ENCODE measurements at places on chromosomes 7 and 10.
A peak's percentile ranks its signal among the peaks of the same experiment; 100 is the strongest.

- no peak for DNase-seq
These were observed 38.9 kb downstream of the TCF7L2 start for GRCh38 chr10:112988839-112989406.

DNA sequence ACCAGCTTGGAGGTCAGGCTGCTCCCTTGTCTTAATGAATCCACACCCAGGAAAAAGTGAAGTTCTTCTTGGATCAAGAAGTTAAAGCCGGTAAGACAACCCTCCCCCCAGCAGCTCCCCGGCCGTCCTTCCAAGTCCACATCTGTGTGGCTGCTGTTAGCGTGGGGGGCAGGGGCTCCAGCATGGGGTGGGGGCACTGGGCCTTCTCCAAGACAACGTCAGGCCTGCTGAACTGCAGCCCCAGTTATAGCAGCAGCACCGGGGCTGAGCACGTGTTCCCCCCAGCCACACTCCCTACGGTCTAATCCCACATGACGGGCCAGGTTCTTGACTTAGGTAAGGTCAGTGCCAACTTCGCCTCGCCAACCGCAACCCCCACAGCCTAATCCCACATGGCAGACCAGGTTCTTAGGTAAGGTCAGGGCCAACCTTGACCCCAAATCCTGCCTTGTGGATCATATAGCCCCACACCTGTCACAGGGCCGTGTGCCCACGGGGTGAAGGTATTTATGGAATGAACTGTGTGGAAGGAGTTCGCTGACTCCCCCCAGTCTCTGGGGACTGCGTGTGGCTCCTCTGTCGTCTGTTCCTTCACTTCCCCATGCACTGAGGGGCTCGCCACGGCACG, 30.4 kb upstream of the EN2 start:
- no peak for DNase-seq

- no peak for DNase-seq
These were observed 6.5 kb upstream of the ADCY1 start for GRCh38 chr7:45567713-45568112.

DNA sequence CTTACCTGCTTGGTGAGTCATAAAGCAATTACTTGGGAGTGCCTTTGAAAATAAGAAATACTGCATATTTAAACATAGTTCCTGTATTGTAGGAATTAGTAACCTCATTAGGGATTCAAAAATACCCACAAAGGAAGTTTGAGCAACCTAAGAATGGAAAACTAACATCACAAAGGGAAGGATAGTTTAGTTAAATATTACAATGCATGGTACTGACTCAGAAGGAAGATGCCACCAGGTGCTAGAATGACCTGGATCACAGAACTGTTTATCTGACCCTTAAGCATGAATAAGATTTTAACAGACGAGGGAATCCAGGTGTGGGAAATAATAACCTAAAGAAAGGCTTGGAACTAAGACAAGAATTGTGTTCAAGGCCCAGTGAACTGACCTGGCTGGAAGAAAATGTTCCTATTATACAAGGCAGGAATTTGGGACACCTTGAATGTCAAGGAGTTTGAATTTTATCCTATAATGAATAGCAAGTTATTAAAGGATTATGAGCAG, 106.4 kb downstream of the GSAP start:
- DNase-seq = no peak

GRCh38 chr7:1271046-1271445, 38.4 kb downstream of the UNCX start:
- DNase-seq = no peak

DNA sequence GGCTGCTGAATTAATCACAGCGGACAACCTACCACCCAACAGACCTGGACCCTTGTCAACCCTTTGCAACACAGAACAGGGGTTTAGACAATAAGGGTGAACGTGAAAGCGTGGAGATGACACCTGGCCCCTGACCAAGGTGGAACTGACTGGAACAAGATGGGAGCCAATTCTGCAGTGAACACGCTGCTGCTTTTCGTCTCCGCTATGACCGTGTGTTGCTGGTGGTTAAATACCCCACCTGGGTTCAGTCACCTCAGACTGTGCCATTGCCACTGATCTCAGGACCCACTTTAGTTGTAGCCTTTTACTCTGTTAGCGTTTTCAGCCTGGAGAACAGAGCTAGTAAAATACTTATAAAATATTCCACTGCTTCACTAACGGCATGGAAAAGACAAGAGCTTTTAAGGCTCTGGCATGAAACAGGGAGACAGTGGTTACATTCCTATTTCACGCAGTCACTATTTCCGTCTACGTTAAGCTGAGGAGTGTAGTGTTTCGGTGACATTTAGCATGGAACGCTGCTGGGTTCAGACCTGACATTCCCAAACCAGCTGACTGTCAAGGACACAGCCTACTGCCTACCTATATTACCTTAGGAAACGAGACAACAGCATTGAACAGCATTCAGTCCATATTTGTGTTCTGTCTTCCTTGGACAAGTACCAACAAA, 119.5 kb upstream of the PRSS1 start:
- DNase-seq = peak; percentile 17

DNA sequence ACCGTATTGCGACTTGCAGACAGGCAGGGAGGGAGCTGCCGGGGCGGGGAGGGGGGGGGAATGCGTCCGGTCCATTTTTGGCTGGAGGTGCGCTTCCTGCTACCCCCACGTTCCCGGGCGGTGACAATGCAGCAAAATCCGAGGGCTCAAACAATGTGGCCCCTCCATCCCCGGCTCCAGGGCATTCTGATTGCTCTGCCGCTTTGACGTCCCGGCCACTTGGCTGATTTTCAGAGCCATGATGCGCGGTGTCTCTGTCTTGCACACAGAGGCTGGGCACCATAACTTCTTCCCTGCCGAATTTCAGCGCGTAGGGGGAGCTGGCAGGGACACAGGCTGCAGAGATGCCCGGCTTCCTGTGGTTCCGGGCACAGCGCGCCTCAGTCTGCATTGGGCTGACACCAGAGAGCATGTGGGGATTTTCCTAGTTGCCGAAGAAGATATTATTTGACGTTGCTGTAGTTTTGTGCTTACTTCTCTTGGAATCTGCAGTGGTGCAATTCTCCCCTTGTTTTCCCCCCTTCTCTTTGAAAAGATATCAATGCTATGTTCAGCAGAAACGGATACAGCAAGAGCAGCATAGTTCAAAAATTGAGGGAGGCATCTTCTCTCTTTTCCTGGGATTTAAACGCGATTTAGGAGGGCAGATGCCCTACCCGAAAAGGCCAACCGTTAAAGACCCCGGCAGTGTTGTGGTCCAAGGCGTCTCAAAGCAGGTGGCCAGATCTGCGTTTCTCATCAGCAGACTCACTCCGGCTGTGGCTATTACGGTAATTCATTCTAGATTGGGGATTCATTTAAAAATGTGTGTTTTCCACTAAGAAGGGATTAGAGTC, 1.4 kb downstream of the HECW1 start:
- no peak for DNase-seq

DNA sequence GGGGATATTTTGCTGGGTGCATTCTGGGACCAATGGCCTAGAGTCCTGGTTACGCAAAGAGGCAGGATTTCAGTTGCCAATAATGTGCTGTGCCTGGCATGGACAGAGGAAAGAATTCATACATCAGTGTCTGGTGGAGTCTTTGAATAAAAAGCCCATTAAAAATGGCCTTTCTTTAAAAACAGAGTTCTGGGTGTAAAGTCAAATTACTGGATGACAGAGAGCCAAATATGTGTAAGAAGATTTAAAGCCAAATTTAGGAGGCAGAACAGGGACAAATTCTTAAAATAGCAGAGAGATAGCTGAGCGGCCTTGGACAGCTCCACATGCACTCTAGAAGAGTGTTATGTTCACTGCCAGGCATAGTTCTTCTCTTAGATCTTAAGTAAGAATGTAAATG, 60.8 kb upstream of the MEOX2 start:
- DNase-seq = no peak

- DNase-seq = no peak
These were observed 688.1 kb downstream of the SUGCT start for GRCh38 chr7:40822861-40823260.

GRCh38 chr7:155962191-155962967, 150.1 kb upstream of the SHH start:
- DNase-seq = no peak

- DNase-seq = no peak
These were observed 30.6 kb downstream of the GARS1 start for GRCh38 chr7:30625283-30625682.

DNA sequence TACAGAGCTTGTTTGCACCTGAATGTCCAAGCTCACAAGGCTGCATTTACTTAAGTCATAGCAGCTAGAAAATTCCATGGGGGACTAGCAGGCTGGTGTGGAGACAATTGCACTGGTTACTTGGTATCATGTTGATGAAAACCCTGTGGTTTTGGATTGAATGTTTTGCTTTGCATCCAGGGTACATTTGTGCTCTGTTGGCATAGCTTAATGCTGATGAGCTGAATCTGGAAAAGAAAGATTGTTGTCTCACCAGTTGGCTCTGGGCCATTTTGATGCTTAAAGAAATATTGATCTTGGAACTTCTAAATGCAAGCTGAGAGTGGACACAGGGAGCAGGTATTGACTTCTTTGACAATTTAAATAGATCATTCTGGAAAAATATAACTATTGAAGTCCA, 122.5 kb upstream of the MBL2 start:
- no peak for DNase-seq

- DNase-seq = peak; percentile 67
These were observed 806.9 kb upstream of the SORCS1 start for GRCh38 chr10:107971411-107971810.

DNA sequence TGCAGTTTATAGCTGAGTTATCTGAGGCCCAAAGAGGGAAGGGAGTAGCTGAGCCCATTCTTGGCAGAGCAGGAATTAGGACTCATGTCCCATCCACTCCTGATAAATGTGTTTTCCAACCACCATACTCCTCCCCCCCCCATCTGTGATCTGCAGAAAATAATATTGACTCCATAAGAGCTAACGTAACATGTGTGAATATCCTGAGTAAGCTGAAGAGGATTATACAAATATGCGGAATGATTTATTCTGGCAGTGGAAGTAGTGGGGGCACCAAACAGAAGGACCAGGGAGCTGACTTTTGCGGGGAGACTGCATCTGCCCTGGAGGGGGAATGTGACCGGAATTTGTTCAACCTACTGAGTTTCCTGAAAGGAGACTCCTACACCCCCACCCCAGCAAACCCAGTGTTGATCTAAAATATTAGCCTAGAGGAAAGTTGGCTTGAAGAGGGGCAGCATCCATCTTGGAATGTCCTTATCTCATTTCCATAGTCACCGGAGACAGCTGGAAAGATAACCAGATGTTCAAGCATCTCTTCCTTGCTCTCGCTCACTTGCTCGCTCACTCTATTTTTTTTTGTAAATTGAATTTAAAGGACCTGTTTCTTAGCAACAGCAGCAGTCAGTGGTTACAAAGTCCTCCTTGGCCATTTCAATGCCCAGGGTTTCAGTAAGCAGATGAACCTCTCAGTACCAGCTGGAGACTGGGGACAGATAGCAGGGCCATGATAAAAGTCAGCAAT, 114.7 kb downstream of the RPS24 start:
- DNase-seq = no peak

DNA sequence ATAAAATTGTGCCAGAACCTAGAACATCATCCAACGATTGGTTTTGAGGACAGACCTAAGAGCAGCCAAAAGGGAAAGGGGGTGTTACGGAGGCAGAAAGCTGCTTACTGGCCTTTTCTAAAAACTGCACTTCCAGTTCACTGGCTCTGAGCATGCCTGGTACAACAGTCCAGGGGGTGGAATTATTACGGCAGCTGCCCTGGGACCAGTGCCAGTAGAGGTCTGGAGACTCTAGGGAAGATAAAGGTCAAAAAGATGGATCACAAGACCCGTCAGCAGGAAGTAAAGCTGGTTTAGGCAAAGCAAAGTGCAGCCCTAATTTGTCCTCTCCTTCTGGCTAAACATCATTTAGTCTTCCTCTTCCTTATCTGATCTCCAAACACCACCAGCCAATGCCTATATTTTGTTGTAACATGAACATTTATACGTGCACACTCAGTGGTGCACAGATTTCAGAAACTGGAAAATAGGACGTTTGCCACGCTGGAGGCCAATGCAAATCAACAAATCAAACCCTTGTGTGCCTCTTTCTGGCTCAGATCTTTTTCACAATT, 216.4 kb upstream of the DPP6 start:
- no peak for DNase-seq

- no peak for DNase-seq
These were observed 87.8 kb downstream of the ZNF777 start for GRCh38 chr7:149373089-149373488.

GRCh38 chr10:73816917-73817729, 5.7 kb upstream of the NDST2 start:
- DNase-seq = no peak

DNA sequence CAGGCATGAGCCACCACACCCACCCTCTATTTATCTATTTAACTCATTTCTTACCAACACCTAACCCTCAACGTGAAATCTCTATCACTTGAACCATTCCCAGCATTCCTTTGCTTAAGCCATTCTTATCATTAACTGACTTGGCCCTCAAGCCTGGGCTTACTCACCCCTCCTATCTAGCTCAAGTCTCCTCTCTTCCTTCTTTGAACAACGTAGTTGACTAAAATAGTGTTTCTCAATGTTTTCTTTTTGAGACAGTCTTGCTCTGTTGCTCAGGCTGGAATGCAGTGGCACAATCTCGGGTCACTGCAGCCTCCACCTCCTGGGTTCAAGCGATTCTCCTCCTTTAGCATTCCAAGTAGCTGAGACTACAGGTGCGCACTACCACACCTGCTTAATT, 7.0 kb downstream of the ANXA7 start:
- DNase-seq = no peak

DNA sequence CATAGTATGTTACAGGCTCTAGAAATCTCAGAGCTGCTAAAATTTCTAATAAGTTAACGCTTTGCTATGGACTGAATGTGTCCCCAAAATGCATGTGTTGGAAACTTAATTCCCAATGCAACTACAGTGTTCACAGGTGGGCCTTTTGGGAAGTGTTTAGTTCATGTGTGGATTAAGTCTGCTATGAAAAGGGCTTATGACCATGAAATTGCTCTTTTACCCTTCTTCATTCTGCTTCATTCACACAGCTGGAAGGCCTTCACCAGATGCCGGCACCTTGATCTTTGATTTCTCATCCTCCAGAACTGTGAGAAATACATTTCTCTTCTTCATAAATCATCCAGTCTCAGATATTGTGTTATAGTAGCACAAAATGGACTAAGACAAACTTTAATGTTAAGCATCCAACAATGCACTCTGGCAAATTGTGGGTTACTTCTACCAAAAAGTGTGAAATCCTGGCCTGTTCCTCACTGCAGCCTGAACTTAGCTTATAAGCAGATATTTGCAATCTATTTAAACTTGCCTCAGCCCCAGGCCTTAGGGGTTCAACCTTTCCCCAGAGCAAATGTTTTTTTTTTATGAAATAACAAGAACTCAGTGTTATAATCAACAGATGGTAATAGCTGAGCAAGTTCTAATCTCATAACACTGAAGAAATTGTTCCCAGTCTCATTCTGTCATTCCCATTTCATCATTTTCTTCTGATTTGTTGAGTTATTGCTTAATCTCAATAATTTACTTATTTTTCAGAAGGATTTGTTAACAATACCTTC, 523.6 kb downstream of the KIF20B start:
- DNase-seq = no peak

- peak; percentile 46 for DNase-seq
These were observed 74.3 kb upstream of the GNAI1 start for GRCh38 chr7:80060218-80060806.
